ENCODE measurements at places on chromosomes 5 and 9.

DNA sequence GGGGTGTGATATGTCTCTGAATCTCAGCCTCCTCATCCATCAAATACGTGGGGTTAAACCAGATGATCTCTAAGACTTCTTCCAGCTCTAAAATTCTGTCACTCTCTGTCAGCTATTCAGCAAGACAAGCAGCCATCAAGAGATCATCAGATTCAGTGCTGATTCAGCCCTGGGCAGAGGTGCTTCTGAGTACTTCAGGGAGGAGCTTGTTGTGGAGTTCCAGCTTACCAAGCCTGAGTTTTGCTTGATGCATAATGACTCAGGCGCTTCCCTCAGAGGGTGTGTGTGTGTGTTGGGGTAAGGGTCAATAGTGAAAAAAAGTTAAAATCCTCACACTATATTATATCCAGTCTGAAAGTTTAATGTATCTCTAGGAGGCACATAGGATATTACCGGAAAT, 29.6 kb upstream of the TAF1L start:
- no peak for DNase-seq

DNA sequence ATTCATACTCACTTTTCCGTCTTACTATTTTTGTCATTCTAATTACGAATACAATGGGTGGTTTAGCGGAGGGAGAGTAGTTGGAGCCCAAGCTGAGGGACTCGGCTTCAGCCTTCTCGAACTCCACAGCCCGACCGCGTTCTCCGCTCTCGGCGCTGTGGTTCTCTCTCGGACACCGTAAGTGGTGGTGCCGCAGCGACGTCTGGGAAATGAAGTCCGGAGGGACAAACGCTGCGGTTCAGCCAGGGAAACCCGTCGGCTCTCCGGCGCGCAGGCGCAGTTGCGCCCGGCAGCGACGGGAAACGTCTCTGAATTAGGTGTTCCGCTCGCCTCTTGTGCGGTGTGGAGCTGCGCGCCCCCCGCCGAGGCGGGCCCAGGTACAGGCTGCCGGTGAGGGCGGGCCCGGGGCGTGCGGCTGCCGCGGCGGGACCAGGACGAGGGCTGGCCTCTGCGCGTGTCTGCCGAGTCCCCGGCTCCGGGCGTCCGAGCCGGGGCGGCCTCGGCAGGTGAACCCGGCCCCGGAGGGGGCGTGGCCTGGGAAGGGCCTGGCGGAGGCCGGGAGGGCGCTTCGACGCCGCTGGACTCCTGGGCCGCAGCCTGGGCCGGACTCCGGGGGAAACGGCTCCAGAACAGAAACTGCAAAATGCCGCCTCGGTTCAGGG, at the start of gene ZNF879:
TSS of gene ZNF879 (plus strand) at position 277 of the 662 bp plus-strand sequence. CDS start 1,201 bp downstream, outside the sequence.
- no peak for DNase-seq

- DNase-seq = no peak
Observed at GRCh38 chr9:88583901-88584596, 49.1 kb downstream of the NXNL2 start.

DNA sequence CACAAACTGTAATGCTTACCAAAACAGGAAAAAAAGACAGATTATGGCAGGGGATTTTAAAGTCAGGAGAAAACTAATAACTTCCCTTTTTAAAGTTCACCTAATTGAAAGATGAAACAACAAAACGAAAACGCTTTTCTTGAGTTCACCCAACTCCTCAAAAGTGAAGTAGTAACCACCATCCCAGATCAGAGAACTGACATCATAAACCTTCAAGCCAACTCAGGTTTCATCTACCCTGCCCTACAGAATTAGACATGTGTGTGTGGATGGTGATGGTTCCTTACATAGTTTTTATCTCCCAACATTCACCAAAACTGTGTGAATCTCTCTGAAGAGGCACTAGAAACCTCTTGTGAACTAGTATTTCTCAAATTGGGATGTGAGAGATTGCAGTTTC, 195.2 kb upstream of the PTGER4 start:
- DNase-seq = no peak

DNA sequence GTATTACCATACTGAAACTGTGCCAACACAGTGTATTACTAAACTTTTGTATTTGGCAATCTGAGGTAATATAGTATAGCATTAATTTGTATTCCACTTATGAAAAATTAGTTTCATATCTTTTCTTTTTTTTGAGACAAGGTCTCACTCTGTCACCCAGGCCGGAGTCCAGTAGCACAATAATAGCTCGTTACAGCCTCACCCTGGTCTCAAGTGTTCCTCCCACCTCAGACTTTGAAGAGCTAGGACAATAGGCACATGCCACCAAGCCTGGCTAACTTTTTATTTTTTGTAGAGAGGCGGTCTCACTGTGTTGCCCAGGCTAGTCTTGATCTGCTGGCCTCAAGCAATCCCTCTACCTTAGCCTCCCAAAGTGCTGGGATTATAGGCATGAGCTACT, 36.1 kb downstream of the POLK start:
- DNase-seq = no peak
